Anterior cingulate cortex (tissue), 58 donors: ENCODE measurements at places on chromosomes 5 and 9.

- DNase-seq, result no peak
Observed at GRCh38 chr9:10354591-10354990, 258.2 kb downstream of the PTPRD start.

GRCh38 chr9:133664173-133665050, 28.2 kb downstream of the DBH start:
- DNase-seq, result peak; percentile 22

DNA sequence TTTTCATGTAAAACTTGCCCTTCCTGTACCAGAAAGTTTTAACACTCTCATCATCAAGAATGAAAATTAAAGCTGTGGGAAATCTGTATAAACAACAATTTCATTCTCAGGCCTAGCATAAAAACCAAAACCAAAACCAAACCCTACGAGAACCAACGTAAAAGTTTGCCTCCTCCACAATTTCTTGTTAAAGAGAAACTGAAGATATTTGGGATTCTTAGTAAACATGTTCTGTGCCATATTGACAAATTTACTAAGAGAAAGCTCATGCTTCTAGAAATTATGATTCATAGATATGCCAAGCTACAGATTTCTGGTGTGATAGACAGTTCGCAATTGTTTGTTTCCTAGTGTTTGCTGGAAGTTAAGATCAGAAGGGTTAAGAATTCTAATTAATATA, 801.0 kb upstream of the NUDT12 start:
- no peak for DNase-seq

GRCh38 chr5:87277279-87277835, 9.7 kb downstream of the RASA1 start:
- DNase-seq, result no peak

GRCh38 chr9:136297016-136297691, 6.7 kb downstream of the CCDC187 start:
- no peak for DNase-seq
